ENCODE measurements at places on chromosomes 3 and 15.

GRCh38 chr3:29679944-29680343, 399.1 kb downstream of the RBMS3 start:
- no peak for DNase-seq

GRCh38 chr3:23421811-23422516, 218.8 kb downstream of the UBE2E2 start:
- no peak for DNase-seq

DNA sequence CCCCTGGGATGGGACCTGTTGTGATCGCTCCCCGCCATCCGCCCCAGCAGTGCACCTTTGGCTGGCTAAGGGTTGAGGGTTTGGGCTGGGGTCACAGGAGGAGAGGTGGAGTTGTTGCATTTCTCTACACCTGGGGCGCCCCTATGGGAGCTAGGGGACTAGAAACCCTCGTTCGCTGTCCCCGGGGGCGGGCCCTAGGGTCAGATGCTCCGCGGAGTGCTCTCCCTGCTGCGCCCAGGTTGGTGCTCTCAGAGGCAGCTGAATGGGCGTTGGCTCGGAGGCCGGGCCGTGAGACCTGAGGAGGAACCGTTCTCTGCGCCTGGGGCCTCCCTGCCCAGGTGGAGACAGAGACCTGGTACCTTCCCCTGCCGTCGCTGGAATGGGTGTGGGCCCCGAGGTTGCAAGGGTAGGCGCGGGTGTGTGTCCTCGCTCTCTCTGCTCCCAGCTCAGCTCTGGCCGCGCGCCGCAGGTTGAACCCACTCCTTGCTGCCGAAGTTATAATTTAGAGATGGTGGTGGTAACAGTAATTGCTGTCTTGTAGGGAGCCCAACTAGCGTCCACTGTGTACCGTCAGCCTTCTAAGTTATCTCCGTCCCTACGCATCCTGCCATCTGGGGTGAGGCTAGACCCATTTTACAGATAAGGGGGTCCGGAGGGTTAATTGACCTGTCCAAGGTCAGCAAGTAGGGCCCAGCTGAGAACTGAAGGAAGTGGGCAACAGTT, 965 bp downstream of the FLNB start:
- no peak for DNase-seq

DNA sequence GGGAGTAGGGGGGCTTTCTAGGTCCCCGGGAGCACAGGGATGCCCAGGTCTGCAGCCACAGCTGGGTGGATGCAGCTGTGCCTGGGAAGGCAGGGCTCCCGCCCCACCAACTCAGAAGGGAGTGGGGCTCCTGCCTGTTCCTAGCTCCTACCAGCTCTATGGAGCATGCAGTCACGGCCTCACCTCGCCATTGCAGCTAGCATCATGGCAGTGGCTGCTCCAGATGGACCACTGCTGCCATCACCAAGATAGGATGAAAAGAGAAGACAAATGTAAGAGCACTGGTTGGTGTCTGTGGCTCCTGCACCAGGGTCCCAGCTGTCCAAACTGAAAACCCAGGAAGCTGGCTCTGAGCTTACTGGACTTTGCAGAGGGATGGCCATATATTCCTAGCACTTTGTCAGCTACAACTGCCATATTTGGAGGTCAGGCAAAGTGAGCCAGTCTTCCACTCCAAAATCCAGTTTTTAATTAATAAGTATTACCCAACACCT, 3.0 kb upstream of the LIMD1 start:
- no peak for DNase-seq

DNA sequence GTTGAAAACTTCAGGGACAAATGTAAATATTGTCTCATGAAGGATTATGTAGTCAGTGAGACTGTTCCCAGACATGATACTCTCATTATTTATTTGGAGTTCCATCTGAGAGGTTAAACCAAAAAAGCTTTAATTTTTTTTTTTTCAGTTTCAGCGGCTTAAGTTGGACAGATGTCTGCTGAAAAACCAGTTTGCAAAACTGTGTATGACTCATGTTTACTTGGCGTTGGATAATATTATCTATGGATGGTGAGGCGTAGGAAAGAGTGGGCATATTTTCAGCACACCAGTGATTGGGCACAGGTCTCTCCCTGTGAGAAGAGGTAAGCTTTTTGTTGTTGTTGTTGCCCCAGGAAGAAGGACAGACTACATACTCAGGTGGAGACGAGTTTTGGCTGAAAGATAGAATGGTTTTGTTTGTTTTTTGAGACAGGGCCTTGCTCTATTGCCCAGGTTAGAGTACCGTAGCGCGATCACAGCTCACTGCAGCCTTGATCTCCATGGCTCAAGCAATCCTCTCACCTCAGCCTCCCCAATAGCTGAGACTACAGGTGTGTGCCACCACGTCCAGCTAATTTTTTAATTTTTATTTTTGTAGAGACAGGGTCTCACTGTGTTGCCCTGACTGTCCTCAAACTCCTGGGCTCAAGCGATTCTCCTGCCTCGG, 16.4 kb upstream of the ANXA2 start:
- DNase-seq, result no peak

DNA sequence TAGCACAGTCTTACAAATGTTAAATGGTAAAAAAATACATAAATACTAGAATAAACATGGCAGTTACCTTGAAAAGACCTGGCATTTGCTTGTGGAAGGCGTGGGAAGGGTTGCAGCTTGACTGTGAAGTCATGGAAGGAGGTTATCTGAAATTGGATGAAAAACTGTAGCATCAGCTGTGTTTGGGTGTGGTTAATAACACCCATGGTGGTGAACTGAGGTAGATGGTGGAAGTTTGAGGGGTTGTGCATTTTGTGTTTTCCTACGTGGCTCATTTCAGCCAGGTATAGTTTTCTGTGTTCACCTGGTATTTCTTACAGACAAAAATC, 46.5 kb downstream of the PSMD6 start:
- DNase-seq, result no peak

DNA sequence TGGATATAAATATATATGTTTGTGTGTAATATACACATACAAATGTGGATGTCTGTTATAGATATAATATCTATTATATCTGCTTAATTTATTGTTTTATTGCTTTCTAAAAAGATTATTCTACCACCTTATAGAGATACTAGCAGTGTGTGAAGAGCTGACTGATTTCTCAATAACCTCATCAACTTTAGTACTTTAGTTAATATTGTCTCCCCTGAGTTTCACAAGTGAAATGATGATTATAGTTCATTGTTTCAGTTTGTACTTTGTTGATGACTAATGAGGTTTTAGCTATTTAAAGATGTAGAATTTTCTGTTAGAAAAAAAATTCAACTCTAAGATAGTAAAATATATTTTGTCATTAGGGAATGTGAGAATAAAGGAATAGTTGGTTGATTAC, 11.4 kb downstream of the RSRC1 start:
- DNase-seq, result no peak

DNA sequence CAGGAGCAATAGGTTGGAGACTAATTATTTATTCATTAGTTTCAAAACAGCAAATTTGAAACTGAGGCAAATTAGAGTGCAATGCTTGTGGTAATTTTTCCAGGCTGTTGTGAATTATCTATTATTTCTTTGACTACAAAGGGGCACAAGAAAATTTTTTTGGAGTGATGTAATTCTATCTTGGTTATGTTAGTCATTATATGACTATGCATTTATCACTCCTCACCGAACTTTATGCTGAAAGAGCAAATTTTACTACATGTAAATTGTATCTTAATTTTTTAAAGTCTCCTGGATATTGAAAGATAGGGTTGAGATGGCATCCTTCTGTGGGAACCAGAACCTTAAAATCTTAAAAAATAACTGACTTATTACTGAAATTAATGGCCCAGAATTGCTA, 320.0 kb upstream of the ROBO1 start:
- no peak for DNase-seq

DNA sequence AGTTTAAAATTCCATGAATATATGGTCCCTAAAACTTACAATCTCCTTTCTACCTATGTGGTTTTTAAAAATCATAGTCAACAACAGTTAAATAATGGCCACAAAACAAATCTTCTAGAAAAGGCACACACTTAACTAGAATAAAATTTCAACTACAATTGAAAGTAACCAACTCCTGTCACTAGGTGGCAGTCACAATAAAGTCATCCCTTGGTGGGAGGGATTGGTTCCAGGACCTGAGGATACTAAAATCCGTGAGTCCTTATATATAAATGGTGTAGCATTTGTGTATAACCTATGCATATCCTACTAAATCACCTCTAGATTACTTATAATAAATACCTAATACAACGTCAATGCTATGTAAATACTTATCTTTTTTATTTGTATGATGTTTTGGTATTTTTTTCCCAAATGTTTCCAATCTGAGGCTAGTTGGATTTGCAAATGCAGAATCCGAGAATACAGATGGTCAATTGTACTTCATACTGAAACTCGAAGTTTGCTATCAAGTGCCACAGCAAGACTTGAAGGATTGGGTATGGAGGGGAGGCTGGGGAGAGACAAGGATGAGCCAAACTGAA, 172.6 kb downstream of the FMN1 start:
- DNase-seq, result peak; percentile 25

DNA sequence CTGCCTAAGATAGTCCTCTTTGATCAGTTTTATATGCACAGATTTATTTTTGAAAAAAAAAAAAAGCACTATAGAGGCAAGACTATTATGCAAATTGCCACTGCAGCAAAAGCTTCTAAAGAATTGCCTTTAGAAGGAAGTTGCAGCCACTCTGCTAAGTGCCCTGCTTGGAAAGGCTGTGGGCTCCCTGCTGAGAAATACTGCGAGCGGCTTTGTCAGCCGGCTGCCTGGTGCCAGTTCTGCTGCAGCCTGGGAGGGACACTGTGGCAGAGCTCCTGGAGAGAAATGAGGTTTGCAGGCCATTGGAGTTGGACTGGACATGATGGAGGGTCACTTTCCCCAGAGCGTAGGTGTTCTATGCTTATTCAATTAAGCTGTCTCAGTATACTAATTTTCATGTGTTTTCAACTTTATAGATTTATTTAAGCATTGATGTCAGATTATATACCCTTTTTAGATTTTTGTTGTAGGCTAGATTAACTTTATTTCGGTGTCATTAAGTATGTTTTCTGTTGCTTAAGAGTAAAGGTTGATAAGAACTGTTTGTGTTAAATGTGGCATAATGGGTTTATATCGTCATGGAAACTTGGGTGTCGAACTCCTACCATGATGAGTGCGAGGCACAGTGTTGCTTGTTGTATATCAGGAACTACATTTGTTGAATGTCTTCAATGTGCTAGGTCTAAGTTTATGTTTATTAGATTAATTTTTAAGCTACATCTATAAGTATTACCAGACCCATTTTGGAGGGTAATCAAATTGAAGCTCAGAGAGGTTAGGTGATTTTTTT, 6.6 kb downstream of the MAP2K5 start:
- DNase-seq, result no peak

- DNase-seq, result no peak
These were observed 20.5 kb downstream of the MRPS11 start for GRCh38 chr15:88487796-88488523.

DNA sequence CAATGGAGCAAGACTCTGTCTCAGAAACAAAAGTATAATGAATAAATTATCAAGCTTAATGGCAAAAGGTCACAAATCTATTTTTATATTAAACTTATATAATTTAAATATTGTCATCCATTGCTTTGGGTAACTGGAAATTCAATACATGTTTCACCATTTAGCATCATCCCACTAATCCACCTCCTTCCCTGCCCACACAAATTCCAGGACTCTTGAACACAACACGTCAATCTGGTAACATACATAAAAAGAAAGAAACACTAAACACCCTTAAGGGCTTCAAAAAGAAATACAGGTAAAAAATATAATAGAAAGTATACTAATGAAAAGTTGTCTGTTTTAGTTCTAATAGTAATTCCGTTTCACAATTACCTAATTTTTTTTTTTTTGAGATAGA, 149.4 kb downstream of the STAG1 start:
- DNase-seq, result no peak

DNA sequence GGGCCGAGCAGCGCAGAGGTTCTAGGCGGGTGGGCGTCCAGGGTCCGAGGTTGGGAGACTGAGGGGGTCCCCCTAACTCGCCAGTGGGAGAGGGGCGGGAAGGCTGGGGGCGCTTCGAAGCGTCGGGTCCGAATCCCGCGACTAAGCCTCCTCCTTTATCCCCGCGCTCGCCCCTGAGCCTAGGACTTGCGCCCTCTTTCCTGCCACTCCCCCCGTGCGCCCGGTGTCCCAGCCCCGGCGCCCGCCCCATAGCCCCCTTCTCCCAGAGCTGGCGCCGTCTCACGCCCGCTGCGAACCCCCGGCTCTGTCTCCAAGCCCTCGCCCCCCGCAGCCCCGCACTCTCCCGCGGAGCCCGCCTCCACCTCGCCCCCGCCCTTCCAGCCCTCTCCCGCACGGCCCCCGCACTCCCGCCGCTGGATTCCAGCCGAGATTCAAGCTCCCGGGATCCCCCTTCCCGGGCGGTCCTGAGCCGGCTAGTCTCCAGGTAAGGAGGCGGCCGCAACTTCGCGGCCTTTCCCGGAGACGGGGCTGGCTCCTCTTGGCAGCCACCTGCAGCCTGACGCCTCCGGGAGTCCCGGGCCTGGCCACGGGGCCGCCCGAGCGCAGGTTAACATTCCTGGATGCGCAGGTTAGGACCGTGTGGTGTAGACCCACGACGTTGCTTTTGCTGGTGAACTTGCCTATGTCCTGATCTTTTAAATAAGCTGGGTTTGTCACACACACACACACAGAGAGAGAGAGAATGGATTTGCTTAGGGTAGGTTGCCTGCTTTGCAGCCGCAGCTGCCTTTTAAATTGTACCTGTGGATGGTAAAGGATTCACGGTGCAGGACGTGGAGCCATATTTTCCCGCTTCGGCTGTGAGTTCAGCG, 563 bp downstream of the PXYLP1 start:
- DNase-seq, result no peak

- DNase-seq, result no peak
These were observed 205.8 kb downstream of the SLCO3A1 start for GRCh38 chr15:92059036-92059970.

DNA sequence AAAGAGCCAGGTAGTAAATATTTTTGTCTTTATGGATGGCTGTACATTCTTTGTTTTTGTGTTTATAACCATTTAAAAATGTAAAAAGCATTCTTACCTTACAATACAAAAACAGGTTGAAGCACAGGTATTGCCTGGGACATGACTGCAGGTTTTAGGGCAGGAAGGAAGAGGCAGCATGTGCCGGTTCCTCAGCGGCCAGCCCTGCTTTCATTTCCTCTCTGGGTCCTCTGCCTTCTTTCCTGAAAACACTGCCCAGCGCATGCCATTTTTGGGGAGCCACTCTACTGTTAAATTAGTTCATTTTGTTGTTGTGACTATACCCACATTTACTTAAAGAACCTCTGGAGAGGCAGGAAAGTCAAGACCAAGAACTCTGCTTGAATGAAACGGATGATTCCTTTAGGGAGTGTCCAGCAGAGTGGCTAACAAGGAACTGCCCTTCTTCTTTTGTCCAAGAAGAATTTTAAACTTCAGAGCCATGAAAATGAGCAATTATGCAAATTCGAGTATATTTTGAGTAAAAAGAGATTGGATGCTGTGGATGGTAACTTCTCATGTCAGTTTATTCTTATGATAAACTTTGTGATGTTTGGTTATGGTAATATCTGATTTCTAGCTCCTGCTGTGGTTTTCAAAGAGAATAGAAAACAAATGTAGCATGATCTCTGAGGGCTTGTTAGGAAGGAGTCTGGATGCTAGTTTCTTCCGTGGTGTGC, 52.7 kb downstream of the SACM1L start:
- DNase-seq, result no peak

All from activated CD4-positive, alpha-beta T cell treated with anti-CD3 and anti-CD28 coated beads, Interleukin-2, Interleukin-4, amounts not matched to agents 100 ng/mL and 50 ng/mL, durations not matched to agents 16 hours and 8 hours (primary cell).